Left lung (tissue), 14 donors: ENCODE measurements at places on chromosomes 2 and 18.

- DNase-seq: no peak
Measured at GRCh38 chr18:24651434-24651833, 191.0 kb downstream of the HRH4 start.

GRCh38 chr2:77104554-77104953 lies 417.6 kb downstream of the LRRTM4 start:
- no peak for DNase-seq

GRCh38 chr2:29106980-29107388 lies 8.2 kb upstream of the CLIP4 start:
- no peak for DNase-seq

DNA sequence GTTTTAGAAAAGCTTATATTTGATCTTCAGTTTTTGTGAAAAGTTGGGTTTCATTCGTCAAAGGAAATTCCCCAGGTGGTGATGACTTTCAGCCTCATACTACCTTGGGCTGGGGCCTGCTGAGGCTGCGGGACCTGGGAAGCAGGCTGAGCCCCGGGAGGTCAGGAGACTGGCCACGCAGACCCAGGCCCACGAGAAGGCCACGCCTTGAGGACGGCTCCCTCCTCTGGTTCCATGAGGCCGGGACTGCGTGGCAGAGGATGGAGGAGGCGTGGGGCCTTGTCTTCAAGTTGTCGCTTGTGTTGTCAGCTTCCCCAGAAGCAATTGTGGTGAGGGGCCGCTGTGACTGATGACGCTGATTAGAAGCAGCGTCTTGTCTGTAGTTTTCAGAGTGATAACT lies 11.8 kb downstream of the CNDP2 start:
- no peak for DNase-seq

DNA sequence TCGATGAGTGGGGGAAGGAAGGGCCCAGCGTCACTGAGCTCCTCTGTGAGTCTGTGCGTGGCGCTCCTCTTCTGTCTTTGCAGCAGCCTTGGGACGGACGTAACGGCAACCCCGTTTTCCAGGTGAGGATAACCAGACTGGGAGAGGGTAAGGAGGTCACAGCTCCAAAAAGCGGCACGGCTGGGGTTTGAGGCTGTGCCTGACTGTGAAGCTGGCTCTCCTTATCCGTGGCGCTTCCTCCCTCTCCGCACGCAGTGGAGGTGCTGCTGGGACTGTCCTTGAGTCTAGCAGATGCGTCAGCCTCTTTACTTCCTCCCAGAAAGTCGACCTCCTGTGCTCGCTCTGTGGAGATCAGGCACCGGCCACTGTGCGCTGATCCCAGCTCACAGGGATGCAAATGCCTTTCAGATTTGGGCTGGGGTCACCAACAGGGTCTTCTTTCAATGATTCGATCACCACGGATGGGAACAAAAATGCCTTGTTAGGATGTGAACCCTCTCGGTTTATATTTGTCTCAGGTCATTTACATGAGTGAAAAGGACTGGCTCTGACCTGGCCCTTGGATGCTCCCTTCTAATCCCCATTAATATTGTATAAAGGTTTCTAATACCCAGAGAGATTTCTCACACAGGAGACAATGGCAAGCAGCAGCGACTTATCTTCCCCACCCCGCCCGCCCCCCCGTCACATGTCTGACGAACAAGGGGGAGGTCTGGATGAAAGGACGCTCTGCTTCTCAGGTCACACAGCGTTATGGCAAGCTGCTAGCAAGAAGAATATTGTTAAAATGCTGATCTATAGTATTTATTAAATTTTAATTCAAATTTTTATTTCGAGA lies 30.1 kb upstream of the E2F6 start:
- no peak for DNase-seq

DNA sequence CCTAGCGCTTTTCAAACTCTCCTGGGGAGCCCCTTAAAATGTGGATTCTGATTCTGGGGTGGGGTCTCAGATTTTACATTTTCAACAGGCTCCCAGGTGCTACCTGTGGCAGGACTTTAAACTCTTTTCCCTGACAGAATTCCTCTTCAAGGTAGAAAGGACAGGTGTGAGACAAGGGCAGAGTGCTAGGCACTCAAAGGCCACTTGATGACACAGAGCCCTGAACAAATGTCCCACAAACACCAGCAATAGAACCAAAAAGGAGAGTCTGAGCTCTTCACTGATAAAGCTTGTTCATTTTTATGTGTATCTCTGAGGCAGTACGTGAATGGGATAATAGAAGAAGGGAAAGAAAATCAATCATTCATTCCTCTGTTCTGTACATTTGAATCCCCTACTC lies 77.7 kb upstream of the PELI1 start:
- DNase-seq: no peak

GRCh38 chr2:178912416-178913048 lies 105.3 kb upstream of the TTN start:
- no peak for DNase-seq

DNA sequence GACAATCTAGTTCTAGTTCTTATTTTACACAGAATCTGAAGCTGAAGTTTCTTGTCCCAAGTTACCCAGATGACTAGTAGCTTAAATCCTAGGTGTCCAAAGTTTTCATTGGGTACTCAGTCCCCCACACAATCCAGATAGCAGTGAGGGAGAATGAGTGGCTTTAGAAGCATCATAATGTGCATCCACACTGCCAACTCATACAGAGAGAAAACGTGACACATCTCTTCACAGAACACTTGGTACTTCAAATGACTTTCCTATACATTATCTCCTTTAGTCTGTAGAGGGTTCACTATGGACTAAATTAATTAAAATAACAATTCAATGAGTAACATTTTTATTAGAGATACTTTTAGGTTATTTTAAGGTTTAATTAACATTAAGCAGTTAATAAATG lies 45.2 kb downstream of the STRADB start:
- DNase-seq: no peak

DNA sequence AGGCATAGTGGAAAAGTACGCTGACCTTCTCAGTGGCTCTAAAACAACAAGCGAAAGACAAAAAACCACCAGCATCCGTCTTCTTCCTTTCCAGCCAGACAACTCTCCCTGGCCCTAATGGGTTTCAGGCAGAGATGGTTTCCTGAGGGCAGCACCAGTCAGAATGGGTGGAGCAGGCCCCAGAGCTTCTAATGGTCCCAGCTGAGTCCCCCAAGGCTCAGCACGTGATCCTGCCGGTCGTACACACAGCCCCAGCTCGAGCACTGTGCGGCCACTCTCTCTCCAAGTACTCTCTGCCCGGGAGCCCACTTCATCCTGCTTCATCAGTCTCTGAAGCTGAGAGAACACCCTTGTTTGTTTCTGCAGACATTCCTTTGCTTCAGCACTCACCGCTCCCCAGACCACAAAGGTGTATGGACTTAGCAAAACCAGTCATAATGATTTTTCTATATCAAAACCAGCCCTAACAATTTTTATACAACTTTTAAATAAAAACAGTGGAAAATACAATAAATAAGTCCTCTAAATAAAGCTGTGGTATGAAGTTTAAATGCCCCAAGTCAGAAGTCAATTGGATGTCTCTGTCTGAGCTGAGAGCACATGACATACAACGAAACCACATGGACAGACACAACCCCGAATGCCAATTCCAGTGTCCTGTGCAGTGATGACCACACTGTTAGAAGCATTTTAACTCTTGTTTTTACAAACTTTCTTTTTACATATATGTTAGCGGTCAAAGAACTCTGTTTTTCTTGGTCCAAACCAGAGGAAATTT lies 63.9 kb downstream of the PARD6G start:
- DNase-seq: no peak

DNA sequence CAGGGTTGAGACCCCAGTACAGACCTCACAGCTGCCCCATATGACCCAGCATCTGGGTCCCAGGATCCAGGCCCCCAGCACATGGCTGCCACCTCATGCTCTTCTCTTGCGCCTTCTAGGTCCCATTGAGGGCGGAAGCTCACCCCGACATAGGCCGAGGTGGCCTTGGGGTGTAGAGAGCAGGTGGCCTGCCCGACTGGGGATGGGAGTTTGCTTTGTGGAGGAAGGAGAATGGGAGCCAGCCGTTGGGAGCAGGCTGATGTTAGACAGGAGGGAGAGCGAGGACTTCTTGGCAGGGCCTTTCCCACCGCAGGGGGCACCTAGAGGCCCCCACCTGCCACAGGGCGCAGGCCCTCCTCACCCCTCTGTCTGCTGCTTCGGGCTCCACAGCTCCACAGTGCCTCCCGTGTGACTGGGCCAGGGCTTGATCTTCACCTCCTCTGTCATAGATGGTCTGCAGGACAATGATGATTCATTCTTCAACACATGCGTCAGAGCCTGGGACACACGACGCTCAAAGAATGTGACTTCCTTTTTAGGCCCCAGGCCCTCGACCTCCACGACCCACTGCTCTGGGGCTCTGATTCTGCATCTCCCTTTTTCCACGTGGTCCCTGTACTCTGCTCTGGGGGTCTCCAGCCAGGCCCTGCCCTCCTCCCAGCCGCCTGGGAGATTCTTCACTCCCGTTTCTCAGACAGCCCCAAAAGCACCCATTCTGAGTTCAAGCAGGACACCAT lies 86.6 kb upstream of the ODC1 start:
- DNase-seq: no peak

- DNase-seq: no peak
Measured at GRCh38 chr18:63897072-63897471, 9.6 kb downstream of the SERPINB2 start.
